ENCODE measurements at places on chromosomes 5 and 9.

- DNase-seq = no peak
Measured at GRCh38 chr5:33400675-33401074, 40.1 kb upstream of the TARS1 start.

DNA sequence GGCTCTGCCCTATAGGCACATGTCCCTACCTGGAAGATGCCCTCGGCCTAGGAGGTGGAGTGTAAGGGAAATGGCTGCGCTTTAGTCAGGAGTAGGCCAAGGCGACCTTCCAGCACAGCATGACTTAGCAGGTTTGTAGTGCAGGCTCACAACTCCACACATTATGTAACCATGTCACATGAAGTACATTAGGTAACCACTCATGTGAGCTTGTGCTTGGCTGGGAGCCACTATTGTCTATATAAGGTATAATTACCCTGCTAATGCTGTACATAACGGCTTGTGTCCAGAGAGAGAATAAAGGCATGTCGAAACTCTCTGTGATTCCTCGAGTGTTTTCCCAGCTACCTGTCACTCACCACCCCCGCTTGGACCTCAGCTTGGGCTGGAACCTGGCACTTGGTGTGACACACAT, 74.9 kb downstream of the CAMK4 start:
- no peak for DNase-seq

- no peak for DNase-seq
Measured at GRCh38 chr5:67494186-67494855, 297.7 kb upstream of the CD180 start.

DNA sequence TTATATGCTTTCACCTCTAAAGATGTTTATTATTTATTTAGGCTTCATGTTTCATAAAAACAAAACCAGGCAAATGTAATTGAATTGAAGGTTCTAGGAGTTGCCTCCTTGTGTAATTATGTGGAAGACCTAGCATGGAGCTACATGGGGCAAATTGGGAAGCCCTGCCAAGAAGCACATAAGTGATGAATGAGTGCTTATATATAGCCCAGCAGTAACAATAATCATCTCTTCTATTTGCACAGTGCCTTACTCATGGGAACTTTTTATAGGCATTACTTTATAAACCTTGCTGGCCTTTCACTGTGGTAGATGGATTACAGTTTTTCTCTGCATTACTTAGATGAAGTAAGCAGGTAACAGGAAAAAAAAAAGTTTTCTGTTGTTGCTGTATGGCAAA, 40.0 kb upstream of the GRAMD2B start:
- no peak for DNase-seq

GRCh38 chr5:151026679-151027078, 6.3 kb downstream of the GPX3 start:
- DNase-seq = no peak

DNA sequence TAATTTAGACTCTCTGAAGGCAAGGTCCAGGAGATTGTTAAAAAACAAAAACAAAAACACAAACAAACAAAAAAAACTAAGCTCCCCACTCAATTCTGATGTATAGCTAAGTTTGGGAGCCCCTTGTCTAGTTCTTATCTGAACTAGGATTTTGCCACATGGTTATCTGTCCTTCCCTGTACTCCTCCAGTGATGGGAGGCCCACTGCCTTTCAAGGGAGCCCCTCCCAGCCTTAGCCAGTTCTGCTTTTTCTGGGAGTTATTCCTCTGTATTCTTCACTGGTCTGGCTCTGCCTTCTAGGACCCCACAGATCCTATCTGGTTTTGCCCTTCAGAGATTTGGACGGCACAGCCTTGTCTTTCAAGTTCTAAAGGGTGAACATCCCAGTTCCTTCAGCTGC, 2.1 kb upstream of the ALDH1B1 start:
- no peak for DNase-seq

Data from stimulated activated CD4-positive, alpha-beta T cell treated with anti-CD3 and anti-CD28 coated beads, Interleukin-4, amount 100 ng/mL, for 1 hour (primary cell).